ENCODE measurements at places on chromosomes 7 and 10.

DNA sequence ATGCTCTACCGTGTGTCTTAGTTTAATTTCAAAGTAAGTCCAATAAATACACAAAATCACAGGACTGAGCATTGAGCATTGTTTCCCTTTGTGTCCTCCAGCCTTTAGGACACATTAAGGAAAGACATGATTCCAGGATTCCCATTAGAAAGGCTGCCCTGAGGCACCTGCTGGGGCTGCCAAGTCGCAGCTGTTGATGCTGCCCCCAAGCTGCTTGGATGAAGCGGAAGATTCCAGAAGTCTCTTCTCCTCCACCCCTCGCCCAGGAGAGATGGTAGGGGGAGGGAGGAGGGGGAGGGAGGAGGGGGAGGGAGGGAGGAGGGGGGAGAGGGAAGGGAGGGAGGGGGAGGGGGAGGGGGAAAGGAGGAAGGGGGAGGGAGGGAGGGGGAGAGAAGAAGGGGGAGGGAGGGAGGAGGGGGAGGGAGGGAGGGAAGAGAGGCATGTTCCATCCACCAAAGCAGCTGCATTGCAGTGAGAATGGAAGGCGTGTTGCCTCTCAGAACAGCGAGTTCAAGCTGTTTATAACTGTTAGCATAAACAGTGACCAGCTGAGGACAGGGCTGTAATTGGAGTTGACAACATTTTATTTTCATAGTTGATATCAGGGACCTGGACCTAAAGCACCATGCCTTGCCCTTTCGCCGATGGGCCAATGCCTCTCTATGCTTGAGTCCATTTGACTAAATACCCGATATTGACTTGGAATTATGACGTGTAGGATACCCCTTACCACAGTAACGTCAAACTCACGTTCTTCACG, 67.3 kb downstream of the DIP2C start:
- DNase-seq: no peak

- DNase-seq: no peak
Measured at GRCh38 chr10:79044846-79045245, 23.9 kb upstream of the ZMIZ1 start.

GRCh38 chr7:101612885-101613515, 16.1 kb downstream of the MYL10 start:
- DNase-seq: no peak

GRCh38 chr7:100878685-100879084, 3.8 kb downstream of the SRRT start:
- DNase-seq: no peak

DNA sequence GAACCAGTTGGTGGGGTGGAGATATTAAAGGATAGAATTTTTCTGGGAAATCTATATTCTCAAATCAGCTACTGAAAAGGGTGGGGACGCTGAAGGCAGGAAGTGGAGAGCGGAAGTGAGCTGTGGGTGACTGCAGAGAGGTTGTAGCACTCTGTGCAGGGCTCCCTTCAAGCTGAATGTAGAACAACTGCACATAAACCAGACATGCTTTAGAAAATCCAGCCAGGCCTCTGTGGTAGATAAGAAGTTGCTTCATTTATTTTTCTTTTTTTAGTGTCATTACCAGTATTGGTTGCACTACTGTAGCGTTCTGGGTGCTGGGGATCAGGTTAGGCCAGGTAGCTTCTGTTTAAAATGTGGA, 127.8 kb downstream of the CELF2 start:
- DNase-seq: no peak

DNA sequence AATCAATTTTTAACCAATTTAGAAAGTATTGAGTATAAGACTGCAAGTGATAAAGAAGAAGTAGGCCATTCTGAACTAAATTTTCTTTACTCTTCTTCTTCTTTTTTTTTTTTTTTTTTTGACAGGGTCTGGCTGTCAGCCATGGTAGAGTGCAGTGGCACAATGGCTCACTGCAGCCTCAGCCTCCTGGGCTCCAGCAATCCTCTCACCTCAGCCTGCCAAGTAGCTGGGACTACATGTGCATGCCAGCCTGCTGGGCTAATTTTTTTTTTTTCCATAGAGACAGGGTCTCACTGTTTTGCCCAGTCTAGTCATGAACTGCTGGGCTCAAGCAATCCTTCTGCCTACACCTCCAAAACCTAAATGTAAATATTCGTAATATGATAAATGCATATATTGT, 63.2 kb downstream of the DGKB start:
- peak; percentile 48 for DNase-seq

- DNase-seq: peak; percentile 37
Measured at GRCh38 chr7:43905956-43906330, 453 bp downstream of the URGCP start.

DNA sequence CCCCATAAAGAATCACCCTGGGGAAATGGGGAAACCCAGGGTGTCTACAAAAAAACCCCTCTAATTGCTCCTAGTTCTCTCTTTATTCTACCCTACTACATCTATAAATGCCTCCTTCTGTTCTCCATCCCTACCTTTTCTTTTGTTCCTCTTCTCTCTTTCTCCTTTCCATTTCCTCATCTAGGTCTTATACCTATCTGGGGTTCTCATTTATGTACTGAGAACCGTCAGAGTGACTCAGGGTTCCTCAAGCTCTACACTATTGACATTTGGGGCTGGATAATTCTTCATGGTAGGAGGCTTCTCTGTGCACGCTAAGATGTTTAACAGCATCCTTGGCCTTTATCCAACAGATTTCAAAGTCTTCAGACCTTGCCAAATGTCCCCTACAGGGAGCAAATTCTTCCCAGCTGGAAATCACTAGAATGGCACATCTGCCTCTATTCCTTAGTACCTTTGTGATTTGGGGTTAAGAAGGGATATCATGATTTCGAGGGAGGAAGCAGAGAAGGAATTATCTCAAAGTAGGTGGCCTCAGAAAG, 137.4 kb upstream of the PTN start:
- DNase-seq: no peak

DNA sequence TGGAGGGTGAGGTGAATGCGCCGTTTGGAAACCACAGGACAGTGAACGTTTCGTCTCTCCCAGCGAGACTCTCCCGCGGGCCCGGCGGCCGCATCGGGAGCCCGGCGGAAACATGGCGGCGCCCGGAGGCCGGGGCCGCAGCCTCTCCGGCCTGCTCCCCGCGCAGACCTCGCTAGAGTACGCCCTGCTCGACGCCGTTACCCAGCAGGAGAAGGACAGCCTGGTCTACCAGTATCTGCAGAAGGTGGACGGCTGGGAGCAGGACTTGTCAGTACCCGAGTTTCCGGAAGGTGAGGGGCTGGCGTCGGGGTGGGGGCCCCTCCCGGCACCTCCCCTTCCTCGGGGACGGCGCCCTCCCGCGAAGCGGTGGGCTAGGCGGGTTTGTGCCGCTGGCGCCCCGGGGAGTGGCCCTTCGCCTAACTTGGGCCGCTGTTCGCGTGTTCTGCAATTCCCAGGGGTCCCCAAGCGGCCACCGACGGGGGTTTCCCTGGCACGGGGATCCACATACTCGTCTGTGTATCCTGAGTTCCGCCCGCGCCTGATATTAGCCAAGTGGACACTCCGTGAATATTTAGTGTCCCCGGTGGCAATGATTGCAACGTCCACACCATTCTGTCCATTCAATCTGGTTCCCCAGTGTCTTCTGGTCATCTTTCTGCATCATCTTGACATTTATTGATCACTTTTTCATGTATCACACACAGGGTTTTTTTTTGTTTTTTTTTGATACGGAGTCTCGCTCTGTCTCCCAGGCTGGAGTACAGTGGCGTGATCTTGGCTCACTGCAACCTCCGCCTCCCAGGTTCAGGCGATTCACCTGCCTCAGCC, 514 bp downstream of the NHLRC2 start:
- DNase-seq: peak; percentile 8

- no peak for DNase-seq
Measured at GRCh38 chr10:78663721-78664120, 405.0 kb upstream of the ZMIZ1 start.

DNA sequence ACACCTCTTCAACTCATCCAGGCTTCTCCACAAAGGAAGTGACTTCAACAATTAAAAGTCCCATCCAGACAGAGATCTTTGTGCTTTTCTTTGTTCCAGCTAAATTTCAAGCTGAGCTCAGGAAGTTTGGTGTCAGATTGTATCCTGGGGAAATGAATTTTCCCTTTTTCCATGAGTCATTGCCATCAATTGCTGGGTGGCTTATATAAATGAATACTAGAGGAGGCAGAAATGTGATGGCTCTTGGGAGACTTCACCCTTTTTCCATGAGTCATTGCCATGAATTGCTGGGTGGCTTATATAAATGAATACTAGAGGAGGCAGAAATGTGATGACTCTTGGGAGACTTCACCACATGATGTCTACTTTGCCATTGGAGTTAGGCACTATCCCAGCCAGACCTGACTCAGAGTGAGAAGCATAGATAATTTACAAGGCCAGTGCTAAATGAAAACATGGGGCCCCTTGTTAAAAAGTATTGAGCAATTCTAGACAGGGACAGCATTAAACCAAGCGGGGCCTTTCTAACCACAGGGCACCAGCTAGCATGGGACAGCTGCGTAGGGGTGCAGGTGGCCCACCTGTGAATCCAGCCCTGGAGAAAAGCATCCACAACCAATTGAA, 339.2 kb upstream of the PODXL start:
- DNase-seq: no peak

- peak; percentile 64 for DNase-seq
Measured at GRCh38 chr7:24980534-24981170, 674 bp upstream of the OSBPL3 start.

DNA sequence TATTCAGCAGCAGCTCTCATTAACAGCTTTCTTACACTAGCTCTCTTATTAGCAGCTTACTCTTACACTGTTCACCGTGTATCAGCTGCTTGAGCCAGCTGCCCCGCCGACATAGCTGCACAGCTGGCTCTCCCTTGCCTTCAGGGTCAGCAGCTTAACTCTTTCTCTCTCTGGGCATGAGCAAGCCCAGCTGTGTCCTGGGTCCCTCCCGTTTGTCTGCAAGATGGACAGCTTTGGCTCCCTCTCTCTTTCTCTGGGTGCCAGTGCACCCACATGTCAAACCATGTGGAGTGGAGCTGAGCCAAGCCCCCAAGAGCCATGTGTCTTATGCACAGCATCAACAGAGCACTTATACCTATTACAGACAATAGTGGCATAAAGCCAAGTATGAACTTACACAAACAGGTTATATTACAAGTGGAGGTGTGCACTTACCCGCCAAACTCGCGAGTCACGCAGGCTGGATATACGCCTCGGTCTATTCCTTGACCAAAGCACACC, 35.7 kb upstream of the MTPAP start:
- no peak for DNase-seq

DNA sequence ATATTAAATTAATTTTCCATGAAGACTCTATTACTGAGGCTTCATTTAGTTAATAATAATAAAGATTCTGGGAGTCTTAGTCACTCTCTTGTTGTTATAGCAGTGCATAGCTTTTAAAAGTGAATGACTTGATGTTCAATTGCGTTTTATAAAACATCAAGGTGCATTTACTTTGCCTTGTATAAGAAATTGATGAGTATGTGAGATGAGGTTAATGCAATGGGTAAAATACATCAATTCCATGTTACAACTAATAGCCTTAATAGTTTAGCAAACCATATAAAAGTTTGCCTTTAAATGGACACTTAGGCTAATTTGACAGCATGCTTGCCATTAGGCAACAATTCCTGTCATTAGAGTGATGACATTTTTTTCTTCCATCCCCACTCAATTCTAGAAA, 173.6 kb upstream of the TEX47 start:
- DNase-seq: peak; percentile 38

- DNase-seq: no peak
Measured at GRCh38 chr10:6162589-6163356, 40.0 kb upstream of the PFKFB3 start.

DNA sequence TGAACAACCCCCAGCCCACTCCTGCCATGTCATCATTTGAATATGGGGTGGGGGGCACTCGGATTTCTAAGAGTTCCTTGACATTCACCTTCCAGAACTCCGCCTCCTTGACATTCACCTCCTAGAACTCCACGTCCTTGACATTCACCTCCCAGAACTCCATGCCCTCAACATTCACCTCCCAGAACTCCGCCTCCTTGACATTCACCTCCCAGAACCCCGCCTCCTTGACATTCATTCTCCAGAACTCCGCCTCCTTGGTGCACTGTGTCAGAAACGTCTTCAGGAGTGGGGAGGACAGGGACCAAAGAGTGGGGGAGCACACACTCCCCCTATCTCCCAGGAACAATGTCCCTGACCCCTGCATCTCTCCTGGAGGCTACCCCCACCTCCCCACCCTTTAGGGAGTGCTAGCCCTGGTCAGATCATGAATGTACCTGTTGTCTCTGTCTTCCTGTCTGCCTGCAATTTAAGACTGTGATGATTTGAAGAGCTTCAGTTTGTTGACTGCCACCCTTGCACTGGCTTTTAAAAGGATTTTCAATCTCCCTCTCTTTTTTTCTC, 110.1 kb downstream of the NPTX2 start:
- no peak for DNase-seq

- no peak for DNase-seq
Measured at GRCh38 chr10:77283326-77283725, 354.3 kb downstream of the KCNMA1 start.

Measured in NCI-H1105 (cell line).